ENCODE measurements at places on chromosomes 6 and 20.

DNA sequence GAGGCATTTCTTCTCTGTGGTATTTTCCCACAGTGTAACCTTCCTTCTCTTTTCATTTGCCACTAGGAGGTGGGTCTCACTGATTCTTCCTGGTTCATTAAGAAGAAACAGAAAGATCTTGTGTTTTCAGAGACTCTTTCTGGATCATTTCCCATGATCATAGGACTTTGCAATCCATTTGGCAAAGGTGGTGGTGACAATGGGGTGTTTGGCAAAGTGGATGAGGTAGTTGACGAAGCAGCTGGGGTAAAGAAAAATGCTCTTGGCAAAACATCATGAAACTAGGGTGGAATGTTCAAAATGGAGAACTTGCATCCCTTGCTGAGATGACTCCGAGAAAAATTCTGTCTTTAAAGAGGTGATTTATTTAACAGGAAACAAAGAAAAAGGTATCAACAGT is 50.6 kb downstream of the TRAF3IP2 start:
- DNase-seq: no peak

DNA sequence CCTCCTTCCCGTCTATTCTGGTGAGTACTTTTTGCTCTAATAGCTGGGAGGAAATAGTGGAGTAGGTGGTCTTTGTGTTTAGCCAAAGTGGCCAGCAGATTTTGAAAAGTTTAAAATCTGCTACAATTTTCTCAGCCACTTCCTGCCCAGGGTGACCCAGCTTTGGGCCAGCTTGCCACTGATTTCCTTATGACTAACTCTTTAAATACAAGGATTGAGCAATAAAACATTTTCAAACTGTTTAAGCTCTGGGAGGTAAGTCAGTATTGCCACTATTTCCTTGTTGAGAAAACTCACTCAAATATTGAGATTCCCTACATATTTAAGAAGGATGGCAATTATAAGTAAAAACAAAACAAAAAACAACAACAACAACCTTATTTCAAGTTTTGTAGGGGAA is 54.5 kb downstream of the TRMT11 start:
- DNase-seq: no peak

DNA sequence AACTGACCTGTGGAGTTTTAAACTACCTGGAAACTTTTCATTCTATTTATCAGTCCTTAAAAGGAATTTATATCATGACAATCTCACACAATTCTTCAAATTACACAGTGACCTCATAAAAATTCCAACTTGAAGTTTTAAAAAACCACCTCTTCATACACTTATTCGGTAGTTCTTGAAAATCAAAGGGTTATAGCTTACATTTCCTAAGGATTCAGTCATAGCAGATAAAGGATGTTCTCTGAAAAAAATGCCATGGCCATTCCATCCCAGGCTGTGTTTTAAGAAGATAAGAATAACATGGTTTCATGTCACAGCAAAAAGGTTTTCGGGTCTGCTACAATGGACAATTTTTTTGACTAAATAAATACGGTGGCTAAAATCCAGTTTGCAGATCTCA is 41.2 kb downstream of the GOPC start:
- no peak for DNase-seq

DNA sequence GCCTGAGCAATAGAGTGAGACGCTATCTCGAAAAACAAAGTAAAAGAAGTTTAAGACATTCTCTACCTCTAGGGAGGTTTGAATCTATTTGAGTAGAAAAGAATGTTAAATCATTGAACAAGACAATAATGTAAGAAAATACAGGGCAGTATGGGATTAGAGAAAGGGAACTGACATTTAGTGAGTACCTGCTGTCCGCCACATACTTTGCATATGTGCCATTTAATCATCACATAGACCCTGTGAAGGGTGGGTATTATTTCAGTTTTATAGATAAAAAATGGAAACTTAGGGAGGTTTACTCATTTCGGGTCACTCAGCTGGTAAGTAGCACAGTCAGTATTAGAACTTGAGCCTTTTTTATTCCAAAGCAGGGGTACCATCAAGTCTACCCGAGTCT is 31.4 kb downstream of the STK4 start:
- DNase-seq: no peak

GRCh38 chr6:117955684-117956256 is 48.7 kb downstream of the SLC35F1 start:
- no peak for DNase-seq

DNA sequence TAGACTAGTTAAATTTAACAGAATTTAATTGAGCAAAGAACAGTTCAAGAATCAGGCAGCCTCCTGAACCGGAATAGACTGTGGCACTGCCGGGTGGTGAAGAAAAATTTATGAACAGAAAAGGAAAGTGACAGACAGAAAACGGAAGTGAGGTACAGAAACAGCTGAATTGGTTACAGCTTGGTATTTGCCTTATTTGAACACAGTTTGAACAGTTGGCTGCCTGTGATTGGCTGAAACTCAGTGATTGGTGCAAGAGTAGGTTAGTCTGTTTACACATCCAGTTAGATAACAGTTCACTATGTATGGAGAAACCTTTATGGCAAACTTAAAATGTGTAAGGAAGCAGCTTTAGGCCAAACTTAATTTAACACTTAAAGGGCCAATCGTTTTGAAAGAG is 116.0 kb upstream of the CITED2 start:
- no peak for DNase-seq

GRCh38 chr20:63321148-63321831 is 28.3 kb downstream of the COL20A1 start:
- DNase-seq: no peak

GRCh38 chr6:6008648-6009421 is 2.1 kb upstream of the NRN1 start:
- peak; percentile 60 for DNase-seq

Data from stimulated activated CD8-positive, alpha-beta memory T cell treated with anti-CD3 and anti-CD28 coated beads, Interleukin-2, amount 100 ng/mL, for 48 hours (primary cell).